ENCODE measurements at places on chromosomes 11 and 22.
A peak's percentile ranks its signal among the peaks of the same experiment; 100 is the strongest.

- DNase-seq: peak; percentile 57
Observed at GRCh38 chr11:64356498-64357411, 2.2 kb upstream of the RPS6KA4 start.

DNA sequence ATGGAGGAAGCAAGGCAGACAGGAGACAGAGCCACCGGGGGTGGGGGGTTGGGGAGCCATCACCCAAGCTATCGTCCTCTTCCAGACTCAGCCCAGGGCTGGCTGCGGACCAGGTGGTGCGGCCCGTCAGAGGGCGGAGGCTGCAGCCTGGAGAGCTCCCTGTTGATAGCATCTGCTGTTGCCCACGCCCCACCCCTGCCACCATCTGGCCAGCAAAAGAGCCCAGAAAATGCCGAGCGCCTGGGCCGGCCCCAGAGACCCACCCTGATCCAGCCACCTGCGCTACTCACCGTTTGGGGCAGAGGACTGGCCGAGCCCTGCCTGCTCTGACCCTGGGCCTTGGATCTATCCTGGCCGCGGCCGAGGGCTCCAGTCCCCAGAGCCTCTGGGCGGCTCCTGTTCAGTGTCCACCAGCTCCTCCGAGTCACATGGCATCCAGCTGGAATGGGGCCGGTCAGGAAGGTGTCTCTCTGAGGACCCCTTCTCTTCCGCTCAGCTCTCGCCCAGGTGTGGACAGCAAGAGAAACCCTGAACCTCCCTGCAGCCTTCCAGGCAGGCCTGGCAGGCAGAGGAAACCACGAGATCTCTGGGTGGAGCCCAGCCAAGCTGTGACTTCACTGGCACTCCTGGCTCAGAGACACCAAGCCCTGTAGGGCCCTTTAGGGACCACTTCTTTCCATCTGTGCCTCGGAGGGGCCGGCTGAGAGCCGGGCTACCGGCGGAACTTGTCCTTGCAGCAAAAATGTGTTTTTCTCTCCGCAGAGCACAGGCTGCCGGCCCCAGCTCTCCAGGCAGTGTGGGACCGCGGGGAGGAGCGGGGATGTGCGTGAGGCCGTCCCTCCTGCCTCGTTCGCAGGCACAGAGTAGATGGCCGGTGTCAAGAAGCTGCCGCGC is at the start of gene MRGPRE:
MRGPRE (minus strand) TSS at position 567 of the 894 bp plus-strand sequence. CDS start 3,618 bp downstream, outside the sequence.
- DNase-seq: peak; percentile 4

GRCh38 chr11:67098799-67099429 is 20.1 kb upstream of the KDM2A start:
- no peak for DNase-seq

- DNase-seq: no peak
Observed at GRCh38 chr22:50459016-50459415, 15.8 kb downstream of the SBF1 start.

- peak; percentile 42 for DNase-seq
Observed at GRCh38 chr11:62427630-62428233, 8.9 kb downstream of the SCGB1A1 start.

DNA sequence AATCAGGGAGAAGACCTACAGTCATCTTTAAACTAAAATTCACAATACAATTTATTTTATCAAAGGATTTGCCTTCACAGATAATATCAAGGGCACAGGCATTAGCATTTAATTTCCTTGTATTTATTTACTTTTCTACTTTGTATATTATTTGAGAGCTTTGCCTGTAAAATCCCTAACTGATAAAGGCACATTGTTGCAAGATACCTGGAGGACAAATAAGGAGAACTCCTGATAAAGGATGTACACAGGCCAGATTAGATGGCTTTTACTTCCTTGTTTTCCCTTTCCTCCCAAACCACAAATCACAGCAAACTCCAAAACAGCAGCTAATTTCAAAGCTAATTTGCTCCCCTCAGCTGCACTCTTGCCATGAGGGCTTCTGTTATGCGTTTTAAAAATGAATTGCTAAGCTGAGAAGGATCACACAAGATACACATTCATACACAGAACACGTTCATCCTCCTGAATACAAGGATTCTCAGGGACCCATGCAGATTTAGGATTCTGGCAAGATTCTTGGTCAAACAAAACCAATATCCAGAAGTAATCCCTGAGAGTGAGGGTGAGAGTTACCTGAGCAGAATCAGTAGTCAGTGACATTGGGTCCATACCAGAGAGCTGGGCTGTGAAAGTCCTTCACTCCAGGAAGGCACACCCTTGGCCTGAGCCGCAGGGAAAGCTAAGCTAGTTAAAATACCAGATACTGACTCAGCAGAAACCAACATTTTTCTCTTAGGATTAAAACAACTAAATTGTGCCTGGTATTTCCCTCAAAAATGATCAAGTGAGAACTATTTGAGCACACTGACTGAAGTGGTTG is 100.3 kb upstream of the CLPB start:
- DNase-seq: no peak
